ENCODE measurements at places on chromosomes 4 and X. TPM values are rescaled to one million over a fixed set of nuclear protein-coding genes. Genes with fewer than 3 reads are reported as not detected.

IGSF1 gene
- 1.4 TPM for total RNA-seq

KLHL34 gene
- not detected for total RNA-seq

DCAF4L1 gene
- 1.1 TPM for total RNA-seq

FGD1 gene
- 3.3 TPM for total RNA-seq

CTAG2 gene
- not detected for total RNA-seq

MAGEB17 gene
- not detected for total RNA-seq

P2RY4 gene
- 0.27 TPM for total RNA-seq

USP11 gene
- total RNA-seq: 37.7 TPM

FRMD7 gene
- total RNA-seq: not detected

STOX2 gene
- total RNA-seq: 6.4 TPM

SLC34A2 gene
- not detected for total RNA-seq

MMGT1 gene
- 27.7 TPM for total RNA-seq

DRD5 gene
- total RNA-seq: 0.54 TPM

BGN gene
- 13.3 TPM for total RNA-seq

GPR34 gene
- 22.8 TPM for total RNA-seq

- no peak for DNase-seq
These were observed 54.8 kb upstream of the ZMAT1 start for GRCh38 chrX:101986586-101986985.

DNA sequence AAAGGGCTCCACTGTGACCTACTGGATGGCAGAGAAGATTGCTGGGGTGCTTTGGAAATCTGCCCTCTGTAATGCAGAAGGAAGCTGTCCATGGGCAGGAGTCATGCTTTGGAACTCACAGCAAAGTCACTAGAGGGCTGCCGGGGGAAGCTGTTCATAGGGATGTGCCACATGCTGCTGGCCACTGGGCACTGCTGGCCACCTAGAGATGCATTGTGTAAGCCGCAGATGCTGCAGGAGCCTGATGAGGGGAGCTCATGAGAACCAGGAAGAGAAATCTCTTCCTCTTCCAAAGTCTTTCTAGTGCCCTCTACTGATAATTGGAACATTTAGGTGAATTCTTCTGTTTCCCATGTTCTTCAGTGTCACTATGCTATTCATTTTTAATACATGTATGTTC lies 31.2 kb upstream of the UXT start:
- DNase-seq: no peak

- no peak for DNase-seq
These were observed 115.2 kb upstream of the KIT start for GRCh38 chr4:54542540-54543041.

GRCh38 chrX:133151336-133151735 lies 54.4 kb upstream of the USP26 start:
- DNase-seq: no peak

DNA sequence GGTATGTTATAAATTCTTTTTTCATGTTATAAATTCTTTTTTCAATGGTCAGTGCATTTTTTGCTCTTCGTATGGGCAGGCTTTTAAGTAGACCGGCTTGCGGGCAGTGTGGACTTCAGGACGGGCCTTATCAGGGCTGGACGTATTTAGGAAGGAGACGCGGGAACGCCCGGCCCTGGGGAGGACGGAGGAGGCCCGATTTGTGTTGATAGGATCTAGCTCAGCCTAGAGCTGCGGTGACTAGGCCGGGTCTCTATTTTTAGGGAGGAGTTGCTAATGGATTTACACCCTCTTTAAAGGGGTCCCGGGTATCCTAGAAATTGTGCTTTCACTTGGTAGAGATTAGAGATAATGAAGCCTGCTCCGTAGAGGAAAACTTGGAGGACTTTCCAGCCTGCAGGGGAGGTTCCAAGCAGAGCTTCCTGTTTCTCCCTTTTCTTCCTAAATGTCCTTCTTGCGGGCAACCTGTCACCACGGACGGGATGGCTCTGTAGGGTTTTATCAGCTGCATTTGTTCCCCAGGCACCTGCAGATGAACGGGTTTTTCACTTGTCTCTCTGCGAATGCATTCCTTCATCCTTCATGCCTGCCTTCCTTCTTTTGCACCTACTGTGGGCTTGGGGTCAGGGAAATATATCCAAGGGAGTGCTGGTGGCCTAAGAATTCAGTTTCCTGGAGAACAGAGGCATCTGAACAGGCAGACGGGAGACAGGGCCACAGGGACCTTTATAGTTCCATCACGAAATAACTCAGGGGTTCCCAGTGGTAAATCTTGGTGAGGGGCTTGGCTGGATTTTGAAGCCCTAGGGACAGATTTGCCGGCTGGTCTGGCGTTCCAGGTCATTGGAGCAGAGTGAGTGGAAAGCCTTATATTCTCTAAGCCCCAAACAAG lies 1.4 kb downstream of the CD99 start:
- no peak for DNase-seq

DNA sequence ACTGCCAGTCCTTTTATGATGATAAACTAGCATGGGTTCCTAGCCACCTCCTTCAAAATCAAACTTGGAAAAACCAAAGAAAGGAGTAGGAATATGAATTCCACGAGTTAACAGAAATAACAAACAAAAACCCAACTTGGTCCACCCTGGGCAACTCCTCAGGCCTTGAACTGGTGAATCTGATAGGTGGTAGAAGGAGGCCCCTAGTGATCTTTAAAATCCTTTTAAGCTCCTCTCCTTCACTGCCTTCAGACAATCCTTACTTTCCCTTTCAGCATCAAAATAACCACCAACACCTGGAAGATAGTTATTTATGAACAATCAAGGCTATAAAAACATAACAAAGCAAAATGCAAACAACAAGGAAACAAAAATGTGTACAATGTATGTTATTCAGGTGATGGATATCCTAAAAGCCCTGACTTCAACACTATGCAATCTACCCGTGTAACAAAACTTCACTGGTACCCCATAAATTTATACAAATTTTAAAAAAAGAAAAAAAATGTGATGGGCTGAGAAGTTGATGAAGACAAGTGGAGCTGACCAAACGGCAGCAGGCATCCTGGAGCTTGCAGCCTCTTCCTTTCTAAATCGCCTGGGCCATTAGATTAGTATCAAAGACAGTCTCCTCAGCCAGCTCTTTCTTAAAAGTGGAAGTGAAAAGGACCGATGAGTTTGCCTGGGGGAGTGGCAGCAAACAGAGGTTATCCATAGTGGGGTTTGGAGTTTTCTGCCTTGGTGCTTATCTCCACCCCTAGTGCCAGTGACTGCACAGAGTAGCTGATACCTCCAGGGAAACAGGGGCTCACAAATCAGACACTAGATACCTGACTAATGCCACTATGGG lies 179.6 kb downstream of the TMA16 start:
- DNase-seq: no peak

DNA sequence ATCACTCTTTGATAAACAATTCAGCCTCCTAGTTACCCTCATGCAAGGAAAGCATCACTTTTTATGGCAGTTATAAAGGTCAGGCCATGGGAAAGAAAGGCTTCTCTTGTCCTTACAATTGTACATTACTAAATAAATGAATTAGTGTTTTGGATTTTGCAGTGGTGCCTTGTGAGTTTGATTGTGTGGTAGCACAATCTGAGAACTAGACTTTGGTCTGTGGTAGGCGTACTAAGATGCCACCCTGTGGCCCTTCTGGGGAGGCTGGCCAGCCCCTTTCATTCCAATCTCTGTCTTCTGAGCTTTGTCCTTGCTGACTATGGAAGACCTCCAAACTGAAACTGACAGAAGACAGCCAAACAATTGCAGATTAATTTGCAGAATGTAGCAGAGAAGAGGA lies 14.6 kb upstream of the HNRNPD start:
- no peak for DNase-seq

DNA sequence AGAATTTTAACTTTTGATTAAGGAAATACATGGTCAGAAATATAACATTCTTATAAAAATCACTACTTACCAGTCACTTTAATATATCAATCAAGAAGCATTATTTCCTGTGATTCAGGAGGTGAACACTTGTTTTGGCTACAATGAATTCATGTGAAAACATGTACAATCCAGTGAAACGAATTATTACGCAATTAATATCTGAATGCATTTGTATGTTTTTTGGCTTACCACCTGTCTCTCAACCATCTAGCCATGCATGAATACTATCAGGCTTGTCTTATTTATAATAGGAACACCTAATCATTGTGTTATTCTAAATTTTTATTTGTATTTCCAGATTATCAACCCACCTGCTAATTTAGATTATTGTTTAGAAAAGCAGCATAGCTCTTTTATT lies 44.6 kb upstream of the VCX start:
- DNase-seq: no peak

DNA sequence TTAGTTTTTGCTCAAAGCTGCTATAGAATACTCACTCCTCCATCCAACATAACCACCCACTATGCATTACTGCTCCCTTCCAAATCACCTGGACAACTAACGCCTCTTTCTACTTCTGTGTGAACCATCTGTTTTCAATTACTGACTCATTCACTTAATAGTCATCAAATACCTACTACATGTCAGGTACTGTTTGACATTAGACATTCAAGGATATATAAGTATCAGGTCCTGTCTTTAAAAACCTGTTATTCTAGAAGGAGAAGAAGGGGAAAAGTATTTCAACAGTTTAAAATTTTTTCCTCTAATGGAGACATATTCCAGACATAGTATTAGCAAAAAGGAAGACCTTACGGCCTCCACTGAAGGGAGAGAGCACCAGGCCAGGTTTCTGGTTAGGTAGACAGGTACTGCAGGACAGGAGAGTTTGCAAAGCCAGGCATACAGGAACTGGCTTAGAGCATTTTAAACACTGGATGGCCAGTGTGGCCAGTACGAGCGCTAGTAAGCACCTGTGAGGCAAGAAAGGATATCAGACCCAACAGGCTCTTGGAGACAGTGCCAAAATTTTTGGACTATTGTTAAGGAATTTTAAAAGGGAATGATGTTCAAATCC lies 39.0 kb downstream of the SH3RF1 start:
- no peak for DNase-seq

DNA sequence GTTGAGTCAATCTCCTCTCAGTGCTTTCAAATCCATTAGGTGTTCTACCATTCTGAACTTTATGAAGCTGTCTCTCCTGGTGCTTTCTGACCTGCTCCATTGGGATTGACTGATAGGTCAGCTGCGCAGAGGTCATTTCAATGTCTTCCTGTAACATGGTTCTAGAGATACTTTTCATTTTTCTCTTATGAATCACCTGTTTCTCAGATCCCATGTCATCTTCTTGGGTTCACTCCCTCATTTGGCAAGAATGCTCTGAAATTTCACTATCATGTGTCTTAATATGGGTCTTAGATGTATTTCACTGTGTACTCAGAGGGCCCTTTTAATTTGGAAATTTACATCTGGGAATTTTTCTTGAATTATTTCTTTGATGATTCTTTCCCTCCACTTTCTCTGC lies 13.8 kb upstream of the PGM2 start:
- DNase-seq: no peak

- no peak for DNase-seq
These were observed 158.2 kb upstream of the DDIT4L start for GRCh38 chr4:100348473-100348872.

DNA sequence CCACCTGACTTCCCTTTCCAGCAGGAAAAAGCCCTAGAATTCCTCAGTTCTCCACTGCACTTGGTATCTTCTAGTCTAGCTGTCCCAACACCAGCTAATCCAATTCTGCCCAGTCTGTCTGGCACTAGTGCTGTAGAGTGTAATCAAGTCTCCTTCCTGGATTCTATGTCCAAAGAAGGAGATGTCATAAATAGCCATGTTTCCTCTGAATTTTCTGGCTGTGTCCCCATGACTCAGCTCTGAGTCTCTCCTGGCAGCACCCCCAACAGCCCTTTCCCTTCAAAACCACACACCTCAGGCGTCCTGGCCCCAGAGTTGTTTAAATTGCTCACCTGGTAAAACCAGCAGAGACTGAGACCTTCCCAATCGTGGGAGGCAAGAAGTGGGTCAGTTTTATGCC lies 197.2 kb downstream of the GRXCR1 start:
- DNase-seq: no peak

DNA sequence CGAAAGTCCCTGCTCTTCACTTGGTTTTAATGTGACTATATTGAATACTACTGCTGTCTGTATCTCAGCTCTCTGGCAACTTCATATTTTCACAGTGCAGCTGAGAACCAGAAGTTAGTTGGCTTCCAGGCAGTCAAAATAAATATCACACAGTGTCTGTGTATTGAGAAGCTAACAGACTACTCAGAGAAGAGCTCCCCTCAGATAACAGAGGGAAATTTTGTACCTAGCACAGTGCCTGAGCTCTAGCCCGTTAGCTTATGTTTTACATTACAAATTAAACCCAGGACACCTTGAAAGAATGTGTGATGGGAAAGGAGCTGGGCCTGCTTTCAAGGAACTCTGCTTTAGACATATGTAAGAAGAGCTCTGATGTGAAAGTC lies 22.7 kb downstream of the JADE1 start:
- no peak for DNase-seq

DNA sequence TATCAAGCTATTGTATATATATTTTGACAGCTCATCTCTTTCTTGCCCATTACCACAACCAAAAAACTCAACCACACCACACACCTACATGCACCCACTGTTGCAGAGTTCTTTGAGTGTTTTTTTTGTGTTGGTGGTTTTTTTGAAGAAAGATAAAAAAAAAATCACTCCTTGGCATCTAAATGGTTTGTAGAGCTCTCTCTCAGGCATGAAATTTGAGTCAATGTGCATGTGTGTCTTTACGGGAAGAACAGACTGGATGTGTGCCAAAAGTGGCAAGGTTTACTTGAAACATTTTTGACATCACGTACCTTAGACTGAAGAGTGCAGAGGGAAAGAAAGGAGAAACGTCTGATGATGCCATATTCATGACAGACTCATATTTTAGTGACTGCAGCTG lies 154.2 kb downstream of the FHIP1A start:
- no peak for DNase-seq

GRCh38 chr4:59608466-59608865 lies 1591.7 kb upstream of the ADGRL3 start:
- no peak for DNase-seq

DNA sequence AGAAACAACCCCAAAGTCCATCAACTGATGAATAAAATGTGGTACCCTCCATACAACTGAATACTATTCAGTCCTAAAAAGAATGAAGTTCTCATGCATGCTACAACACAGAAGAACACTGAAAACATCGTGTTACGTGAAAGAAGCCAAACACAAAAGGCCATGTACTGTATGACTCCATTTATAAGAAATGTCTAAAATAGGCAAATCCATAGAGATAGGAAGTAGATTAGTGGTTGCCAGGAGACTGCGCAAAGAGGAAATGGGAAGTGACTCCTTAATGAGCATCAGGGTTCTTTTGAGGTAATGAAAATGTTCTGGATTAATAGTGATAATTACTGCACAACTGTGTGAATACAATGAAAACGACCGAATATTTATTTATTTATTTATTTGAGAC lies 23.4 kb downstream of the FBXW7 start:
- no peak for DNase-seq

- no peak for DNase-seq
These were observed 119.8 kb downstream of the AGTR2 start for GRCh38 chrX:116290359-116290758.

- DNase-seq: peak; percentile 73
These were observed 13.6 kb upstream of the HELT start for GRCh38 chr4:185004562-185005218.

DNA sequence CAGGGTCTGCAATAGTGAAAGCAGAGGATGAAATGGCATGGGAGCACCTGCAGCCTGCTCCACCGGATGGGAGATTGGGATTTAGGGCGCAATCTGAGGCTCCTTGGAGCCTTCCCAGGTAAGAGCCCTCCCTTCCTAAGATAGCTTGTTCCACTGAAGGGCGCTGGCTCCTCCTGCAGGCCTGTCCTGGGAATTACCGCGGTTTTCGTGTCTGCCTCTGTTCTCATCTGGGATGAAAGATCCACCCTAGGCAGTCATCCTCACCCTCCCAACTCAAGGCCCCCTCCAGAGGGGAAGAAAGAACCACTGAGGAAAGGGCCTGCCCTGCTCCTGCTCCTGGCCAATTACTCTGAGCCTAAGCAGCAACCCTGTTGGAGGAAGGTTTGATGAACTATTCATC lies 547.5 kb downstream of the SMARCA1 start:
- DNase-seq: no peak
